ENCODE measurements at places on chromosomes 2 and 18.

DNA sequence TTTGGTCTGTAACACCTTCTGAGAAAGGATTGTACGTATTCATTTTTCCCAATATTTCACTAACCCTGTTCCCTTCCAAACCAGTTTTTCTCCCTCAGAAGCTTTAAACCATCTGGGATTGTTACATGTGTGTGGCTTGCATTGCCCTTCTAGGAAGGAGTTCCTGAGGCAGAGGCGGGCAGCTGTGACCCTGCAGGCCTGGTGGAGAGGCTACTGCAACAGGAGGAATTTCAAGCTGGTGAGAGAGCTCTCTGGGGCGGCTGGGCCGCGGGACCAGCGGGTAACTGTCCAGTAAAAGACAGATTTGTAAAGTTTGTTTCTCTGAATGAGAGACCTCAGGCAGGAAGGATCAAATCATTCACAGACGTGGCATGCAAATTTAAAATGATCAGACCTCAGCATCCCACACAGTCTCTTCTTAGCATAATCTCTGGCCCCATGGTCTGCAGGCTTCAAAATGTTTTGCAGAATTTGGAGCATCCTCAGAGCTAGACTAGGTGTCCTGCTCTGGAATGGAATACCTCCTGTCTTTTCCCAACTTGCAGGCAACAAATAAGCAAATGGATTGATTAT, 40.2 kb upstream of the GPR17 start:
- no peak for DNase-seq

DNA sequence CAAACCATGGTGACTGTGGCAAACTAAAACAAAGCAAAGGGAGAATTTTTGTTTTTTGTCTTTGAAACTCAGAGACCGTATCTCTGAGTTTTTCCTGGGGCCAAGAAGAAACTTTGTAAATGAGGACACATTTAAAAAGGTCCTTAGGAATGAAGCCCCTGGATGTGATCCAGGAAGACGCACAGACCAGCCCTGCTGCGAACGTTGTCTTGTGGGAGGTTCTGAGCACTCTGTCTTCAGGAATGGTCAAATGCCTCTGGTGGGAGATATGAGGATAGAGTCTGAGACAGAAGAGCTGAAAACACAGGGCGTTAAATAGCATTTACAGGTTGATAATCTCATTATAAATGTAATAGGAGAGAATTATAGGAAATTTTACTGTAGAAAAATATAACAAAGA, 893.5 kb upstream of the KLHL29 start:
- no peak for DNase-seq

DNA sequence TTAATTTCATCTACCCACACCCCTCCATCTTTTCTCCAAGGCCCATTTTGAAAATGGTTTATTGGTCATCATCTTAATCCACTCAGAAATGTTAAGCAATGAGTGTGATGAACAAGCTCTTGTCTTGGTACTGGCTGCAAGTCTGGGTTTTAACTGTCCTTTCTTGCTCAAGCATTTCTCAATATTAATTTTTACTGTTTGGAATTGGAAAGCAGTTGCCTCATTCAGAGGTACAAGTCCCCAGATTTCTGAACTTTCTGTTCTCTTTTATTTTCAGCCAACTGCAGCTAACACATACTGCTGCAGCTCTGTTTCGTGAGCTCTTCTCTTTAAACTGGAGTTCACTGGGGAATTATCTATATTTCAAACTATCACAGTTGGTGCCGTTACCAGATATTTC, 99.4 kb upstream of the TEX51 start:
- no peak for DNase-seq

DNA sequence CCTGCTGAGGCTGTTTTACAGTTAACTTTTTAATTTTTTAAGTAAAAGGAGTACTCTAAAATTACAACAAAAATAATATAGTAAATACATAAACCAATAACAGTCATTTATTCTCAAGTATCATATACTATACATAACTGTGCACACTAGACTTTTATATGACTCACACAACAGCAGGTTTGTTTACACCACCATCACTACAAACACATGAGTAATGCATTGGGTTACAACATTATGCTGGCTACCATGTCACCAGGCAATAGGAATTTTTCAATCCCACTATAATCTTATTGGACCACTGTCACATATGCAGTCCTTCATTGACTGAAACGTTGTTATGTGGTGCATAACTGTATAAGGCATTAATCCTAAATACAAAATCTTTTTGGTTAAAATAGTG, 42.5 kb downstream of the RASGRP3 start:
- DNase-seq = no peak

DNA sequence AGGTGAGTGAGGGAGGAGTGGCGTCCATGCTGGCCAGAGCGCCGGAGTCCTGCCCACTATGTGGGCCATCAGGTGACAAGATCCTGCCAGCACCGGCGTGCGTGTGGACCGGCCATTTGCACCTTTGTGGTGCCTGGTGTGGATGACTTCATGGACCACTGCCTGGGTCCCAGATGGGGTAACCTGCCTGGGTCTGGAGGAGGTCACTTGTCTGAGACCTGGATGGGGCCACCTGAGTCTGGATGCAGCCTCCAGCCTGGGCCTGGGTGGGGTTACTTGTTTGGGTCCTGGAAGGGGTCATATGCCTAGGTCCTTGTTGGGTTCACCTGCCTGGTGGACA, 299.6 kb downstream of the NDUFA10 start:
- no peak for DNase-seq

- DNase-seq = no peak
These were observed 295.3 kb upstream of the COL3A1 start for GRCh38 chr2:188678882-188679281.

- DNase-seq = no peak
These were observed 56.1 kb downstream of the PLEKHM3 start for GRCh38 chr2:207969249-207969648.

DNA sequence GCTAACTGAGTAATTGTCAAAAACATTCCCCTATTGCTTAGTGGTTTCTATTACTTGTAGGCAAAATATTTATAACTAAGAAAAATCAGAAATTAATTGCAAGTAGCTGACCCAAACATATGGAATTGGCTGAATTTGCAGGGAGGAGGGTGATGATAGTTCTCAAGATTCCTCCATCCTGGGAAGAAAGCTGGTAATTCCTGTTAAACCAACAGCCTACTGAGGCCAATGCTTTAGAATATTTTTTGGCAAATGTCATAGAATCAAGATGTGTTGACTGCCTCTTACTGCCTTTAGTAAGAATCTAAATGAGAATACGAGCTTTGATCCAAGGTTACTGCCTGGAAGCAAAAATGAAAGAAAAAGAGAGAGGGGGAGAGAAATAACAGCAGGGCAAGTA, 120.0 kb downstream of the COL6A3 start:
- DNase-seq = no peak

GRCh38 chr18:1017227-1018058, 112.8 kb downstream of the ADCYAP1 start:
- DNase-seq = no peak

GRCh38 chr18:4241090-4241617, 214.0 kb downstream of the DLGAP1 start:
- no peak for DNase-seq

DNA sequence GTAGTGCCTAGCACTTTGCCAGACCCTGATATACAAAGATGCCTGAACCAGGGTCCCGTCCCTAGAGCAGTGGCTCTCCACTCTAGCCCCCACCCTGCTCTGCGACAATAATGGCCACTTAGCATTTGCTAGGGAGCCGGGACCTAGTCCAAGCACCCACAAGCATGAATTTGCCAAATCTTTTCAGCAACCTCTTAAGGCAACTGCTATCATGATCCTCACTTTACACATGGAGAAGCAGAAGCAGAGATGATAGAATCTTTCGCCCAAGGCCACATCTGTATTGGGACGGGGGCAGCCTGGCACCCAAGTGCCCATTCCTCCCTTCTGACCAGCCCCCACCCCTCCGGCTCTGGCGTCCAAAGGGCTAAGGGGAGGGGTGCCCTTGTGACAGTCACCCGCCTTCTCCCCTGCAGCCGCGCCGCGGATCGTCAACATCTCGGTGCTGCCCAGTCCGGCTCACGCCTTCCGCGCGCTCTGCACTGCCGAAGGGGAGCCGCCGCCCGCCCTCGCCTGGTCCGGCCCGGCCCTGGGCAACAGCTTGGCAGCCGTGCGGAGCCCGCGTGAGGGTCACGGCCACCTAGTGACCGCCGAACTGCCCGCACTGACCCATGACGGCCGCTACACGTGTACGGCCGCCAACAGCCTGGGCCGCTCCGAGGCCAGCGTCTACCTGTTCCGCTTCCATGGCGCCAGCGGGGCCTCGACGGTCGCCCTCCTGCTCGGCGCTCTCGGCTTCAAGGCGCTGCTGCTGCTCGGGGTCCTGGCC, 13.0 kb downstream of the SIGLEC15 start:
- DNase-seq = no peak

Measured in stimulated activated CD8-positive, alpha-beta memory T cell treated with anti-CD3 and anti-CD28 coated beads, Interleukin-7, amount 100 ng/mL, for 24 hours (primary cell).